ENCODE measurements at places on chromosomes 5 and 9.

DNA sequence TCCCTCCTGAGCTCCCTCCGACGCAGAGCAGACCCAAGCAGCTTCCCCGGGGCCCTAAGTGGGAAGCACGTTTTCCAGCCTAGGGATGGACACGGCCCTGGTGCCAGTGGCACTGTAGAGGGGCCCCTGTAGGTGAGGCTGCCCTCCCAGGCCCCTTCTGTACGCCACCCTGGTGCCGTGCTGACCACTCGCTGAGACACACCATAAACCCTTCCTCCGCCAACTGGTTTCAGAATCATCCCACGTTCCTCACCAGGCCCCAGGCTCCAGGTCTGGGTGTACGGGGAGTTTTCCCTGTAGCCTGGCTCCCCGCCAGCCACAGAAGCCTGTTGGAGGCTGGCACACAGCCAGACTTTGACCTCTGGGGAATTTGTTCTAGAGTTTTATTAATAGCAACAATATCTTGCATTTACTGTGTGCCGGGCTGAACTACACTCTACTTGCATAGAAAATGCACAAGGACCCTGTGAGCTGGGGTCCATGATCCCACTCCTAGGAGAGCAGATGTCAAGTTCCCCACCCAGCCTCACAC, 18.2 kb upstream of the WDR38 start:
- no peak for DNase-seq

DNA sequence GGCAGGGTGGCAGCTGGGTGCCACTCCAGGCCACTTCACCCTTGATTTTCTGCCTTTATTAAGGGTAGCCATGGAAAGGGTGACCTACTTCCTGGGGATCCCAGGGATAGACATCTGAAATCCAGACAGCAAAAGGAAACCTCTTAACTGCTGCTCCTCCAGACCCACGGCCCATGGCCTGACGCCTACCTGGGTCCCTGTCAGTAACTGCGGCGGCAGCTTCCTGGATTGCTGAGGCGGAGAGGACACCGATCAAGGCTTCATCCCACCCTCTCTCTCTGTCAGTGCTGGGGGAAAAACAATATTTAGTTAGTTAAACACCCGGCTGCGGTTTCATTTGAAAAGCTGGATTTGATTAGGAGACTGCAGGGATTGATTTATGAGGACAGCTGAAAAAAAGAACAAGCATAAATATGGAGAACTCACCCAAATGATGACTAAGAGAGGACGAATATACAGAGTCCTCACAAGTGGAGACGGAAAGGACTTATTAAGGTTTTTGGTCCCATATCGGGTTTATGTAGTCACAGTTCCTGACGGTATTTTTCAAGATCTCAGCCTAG, 158.7 kb upstream of the KLF4 start:
- no peak for DNase-seq

DNA sequence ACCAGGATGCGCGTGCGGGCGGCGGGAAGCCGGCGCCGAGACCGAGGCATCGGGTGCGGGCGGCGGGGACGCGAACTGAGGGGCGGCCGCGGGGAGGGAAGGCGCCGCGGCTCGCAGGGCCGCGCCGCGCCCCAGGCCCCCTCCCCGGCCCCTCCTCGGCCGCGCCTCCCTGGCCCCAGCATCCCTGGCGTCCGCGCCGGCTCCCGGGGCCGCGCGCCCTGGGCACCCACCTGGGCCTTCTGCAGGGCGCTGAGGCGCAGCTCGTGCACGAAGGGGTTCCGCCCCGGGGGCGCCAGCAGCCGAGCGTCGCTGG, 324 bp downstream of the LPCAT1 start:
- peak; percentile 21 for DNase-seq

- DNase-seq, result no peak
Measured at GRCh38 chr5:33824516-33825195, 67.1 kb downstream of the ADAMTS12 start.

GRCh38 chr5:135356522-135357318, 42.3 kb downstream of the MACROH2A1 start:
- DNase-seq, result no peak

- no peak for DNase-seq
Measured at GRCh38 chr5:135568923-135569360, 9.8 kb downstream of the CXCL14 start.

GRCh38 chr5:95924720-95925377, 36.8 kb downstream of the ELL2 start:
- DNase-seq, result no peak

DNA sequence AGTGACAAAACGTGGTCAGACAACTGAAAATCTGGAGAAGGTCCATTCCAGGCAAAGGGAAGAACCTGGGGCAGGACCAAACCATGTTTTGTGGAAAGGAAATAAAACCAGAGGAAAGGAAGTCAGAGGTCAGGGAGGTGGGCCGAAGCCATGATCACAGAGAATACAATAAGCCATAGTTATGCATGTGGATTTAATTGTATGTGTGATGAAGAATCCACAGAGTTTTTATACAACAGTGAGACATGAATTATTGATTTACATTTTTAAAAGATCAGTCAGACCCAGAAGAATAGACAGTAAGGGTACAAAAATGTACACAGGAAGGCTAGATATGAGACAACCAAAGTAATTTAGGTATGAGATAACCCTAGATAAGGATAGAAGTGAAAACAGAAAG, 20.8 kb downstream of the TTC33 start:
- DNase-seq, result no peak

DNA sequence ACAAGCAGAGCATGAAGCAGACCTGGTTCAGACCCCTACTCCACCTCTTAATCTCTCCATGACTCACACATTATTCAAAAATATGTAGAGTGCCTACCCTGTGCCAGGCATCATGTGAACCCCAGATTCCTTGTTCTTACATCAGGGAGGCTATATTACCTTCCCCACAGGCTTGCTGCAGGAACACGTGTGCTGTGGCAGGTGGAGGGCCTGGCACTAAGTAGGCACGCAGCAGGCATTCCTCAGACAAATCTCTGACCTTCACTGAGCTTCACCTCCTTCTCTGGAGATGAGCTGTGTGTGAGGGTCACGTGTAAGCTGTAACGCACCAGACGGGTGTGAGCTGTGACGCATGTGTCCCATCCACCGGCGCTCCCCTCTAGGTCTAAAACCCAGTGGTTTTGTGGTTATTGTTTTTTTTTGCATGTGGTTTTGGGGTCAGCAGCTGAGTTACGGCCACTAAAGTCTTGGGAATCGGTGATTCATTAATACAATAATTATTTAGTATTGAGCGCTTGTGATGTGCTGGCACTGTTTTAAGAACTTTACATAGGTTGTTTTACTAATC, 30.3 kb downstream of the ANGPTL2 start:
- no peak for DNase-seq
